Left lung (tissue), 14 donors: ENCODE measurements at places on chromosomes 2 and 18. TPM values are rescaled to one million over a fixed set of nuclear protein-coding genes. Genes with fewer than 3 reads are reported as not detected.

DNA sequence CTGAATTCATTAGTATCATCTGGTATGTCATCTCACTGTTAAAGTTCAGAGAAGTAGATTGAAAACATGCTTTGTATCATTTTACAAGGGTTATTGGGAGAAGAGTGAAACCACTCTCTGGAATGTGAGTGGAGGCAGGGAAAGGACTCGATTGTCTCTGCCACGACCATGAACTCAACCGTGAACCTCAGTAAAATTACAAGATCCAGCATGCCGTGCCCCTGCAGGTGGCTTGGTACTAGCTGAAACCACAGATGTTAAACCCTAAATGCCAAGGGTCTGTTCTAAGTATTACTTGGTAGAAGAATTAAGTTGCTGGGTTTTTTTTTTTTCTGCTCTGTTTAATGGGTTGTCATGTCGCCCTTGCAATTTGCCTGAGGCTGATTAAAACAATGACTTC, 197.2 kb downstream of the MYO3B start:
- no peak for DNase-seq
- H3K4me3 ChIP-seq = no peak overlapping the region
- H3K36me3 ChIP-seq = no peaks in the 10 kb centered on the region
- H3K27ac ChIP-seq = no peak overlapping the region
- peaks cover 30% of the 10 kb centered on the region for H3K27me3 ChIP-seq

DNA sequence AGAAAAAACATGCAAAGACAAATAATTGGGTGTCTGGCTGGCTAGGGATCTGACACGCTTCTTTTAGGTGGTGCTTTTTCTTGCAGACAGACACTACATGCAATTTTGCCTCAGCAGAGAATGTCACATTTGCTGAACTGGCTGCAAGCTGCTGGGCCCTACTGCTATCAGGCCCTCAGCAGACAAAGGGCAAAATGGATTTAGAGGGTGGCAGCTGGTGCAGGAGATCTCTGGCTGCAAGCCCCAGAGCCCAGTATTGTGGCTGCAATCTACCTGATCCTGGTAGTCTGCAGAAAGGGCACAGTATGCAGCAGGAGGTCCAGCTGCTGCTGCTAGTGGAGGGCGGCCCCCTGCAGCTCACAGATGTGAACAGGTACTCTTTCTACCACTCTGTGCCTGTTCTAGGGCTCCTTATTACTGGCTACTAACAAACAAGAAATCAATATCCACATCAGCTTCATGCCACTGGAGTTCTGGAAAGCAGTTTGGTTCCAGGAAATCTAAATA, 796.7 kb upstream of the CELF4 start:
- no peak for DNase-seq
- no peak overlapping the region for H3K27ac ChIP-seq
- H3K4me3 ChIP-seq = no peak overlapping the region
- H3K4me1 ChIP-seq = no peaks in the 10 kb centered on the region
- no peaks in the 10 kb centered on the region for H3K36me3 ChIP-seq

GRCh38 chr2:222352981-222353380, 54.2 kb upstream of the PAX3 start:
- no peak for DNase-seq
- H3K36me3 ChIP-seq = no peaks in the 10 kb centered on the region
- H3K27ac ChIP-seq = no peak overlapping the region
- no peaks in the 10 kb centered on the region for H3K27me3 ChIP-seq
- no peaks in the 10 kb centered on the region for H3K4me1 ChIP-seq

- DNase-seq = no peak
- H3K4me1 ChIP-seq = peaks cover 4% of the 10 kb centered on the region
- no peaks in the 10 kb centered on the region for H3K36me3 ChIP-seq
- no peak overlapping the region for H3K4me3 ChIP-seq
Observed at GRCh38 chr2:45945302-45945717, 293.8 kb downstream of the PRKCE start.

- no peak for DNase-seq
- no peaks in the 10 kb centered on the region for H3K27me3 ChIP-seq
- no peaks in the 10 kb centered on the region for H3K36me3 ChIP-seq
- H3K4me1 ChIP-seq = no peaks in the 10 kb centered on the region
- H3K27ac ChIP-seq = no peak overlapping the region
Observed at GRCh38 chr18:11526675-11527074, 82.7 kb upstream of the SLC35G4 start.

DNA sequence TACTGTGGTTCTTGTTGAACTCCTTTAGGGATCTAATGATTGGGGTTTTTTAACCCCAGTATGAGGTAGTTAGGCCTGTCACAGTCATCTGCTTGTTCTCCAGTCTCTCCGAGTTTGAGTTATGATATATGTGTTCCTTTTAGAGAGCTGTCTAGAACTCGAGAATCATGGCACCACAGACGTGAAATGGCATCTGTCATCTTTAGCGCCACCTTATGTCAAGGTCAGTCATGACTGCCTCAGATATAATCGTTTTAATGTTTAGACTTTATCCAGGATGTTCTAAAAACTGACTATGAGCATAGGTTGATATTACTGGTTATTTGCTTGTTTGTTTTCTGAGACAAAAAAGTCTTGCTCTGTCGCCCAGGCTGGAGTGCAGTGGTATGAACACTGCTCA, 112.2 kb downstream of the CEP192 start:
- no peaks in the 10 kb centered on the region for H3K27me3 ChIP-seq
- no peak overlapping the region for H3K27ac ChIP-seq
- H3K4me3 ChIP-seq = no peak overlapping the region
- no peaks in the 10 kb centered on the region for H3K4me1 ChIP-seq
- DNase-seq = no peak

DNA sequence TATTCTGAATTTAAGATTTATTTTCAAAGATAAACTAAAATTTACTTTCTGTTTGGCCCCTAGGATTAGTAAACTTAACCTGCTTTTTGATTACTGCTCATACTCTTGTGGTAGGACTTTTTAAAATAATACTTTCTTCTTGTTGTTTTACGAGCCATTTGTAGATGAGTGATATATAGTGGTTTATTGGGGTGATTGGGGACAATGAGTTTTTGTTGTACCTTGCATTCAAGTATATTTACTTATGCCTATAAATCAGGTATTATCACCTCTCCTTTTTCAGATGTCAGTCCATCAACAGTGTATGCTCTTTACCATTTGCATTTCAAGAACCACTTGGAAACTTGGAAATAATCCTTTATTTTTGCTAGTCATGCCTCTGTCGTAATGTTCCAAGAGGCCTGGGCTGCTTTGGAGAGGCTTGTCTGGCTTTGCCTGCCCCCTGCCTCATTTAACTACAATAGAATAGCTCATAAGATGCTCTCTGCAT, 131.3 kb downstream of the COMMD1 start:
- H3K27me3 ChIP-seq = no peaks in the 10 kb centered on the region
- no peaks in the 10 kb centered on the region for H3K4me1 ChIP-seq
- H3K27ac ChIP-seq = no peak overlapping the region
- no peak overlapping the region for H3K4me3 ChIP-seq

DNA sequence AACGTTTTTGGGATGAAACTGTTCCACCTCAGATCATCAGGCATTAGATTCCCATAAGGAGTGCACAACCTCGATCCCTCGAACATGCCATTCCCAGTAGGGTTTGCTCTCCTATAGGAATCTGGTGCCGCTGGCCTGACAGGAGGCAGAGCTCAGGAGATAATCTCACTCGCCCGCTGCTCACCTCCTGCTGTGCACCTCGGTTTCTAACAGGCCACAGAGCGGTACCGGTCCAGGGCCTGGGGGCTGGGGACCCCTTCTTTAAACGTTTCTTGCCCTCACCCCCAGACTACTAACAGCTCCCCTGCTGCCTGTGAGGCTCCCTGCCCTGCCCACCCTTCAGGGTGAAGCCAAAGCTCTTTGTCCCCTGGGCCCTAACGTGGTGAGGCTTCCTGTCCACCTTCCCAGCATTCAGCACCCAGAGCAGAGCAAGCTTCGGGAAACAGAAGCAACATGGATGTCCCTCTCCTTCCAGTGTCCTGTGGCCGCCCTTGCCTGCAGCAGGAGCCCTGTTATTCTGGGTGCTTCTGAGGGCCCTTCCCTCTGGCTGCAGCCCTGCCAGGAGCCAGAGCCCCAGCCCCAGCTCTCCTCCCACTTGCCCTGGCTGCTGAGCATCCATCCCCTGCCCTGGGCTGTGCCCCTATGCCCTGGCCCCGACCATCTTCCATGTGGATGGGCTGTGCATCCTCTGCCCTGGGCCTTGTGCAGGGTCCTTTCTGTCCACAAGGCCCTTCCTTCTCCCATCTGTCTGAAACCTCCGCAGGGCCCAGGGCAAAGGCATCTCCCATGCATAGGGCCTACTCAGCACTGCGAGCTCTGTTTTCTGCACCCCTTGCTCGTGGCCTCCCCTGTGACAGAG, 140.1 kb downstream of the MBP start:
- DNase-seq = no peak
- H3K27ac ChIP-seq = no peak overlapping the region
- H3K36me3 ChIP-seq = no peaks in the 10 kb centered on the region
- no peaks in the 10 kb centered on the region for H3K4me1 ChIP-seq
- H3K27me3 ChIP-seq = no peaks in the 10 kb centered on the region

- H3K4me1 ChIP-seq = no peaks in the 10 kb centered on the region
- H3K27ac ChIP-seq = no peak overlapping the region
- H3K4me3 ChIP-seq = no peak overlapping the region
- H3K36me3 ChIP-seq = no peaks in the 10 kb centered on the region
Observed at GRCh38 chr2:51424418-51424817, 392.5 kb upstream of the NRXN1 start.

DNA sequence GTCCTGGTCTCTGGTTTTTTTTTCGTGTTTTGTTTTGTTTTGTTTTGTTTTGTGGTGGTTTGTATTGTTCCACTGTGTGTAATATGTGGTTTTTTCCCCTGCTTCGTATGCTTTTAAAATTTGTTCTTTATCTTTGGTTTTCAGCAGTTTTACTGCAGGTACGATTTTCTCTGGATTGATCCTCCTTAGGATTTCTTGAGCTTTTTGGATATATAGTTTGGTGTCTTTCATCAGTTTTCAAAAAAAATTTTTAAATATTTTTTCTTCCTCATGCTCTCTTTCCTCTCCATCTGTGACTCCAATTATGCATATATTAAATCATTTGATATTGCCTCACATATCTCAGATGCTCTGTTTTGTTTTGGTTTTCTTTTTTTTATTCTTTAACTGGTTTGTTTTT, 78.0 kb downstream of the SPOPL start:
- H3K36me3 ChIP-seq = no peaks in the 10 kb centered on the region
- H3K4me3 ChIP-seq = no peak overlapping the region
- H3K27me3 ChIP-seq = no peaks in the 10 kb centered on the region
- DNase-seq = no peak
- no peaks in the 10 kb centered on the region for H3K4me1 ChIP-seq

DNA sequence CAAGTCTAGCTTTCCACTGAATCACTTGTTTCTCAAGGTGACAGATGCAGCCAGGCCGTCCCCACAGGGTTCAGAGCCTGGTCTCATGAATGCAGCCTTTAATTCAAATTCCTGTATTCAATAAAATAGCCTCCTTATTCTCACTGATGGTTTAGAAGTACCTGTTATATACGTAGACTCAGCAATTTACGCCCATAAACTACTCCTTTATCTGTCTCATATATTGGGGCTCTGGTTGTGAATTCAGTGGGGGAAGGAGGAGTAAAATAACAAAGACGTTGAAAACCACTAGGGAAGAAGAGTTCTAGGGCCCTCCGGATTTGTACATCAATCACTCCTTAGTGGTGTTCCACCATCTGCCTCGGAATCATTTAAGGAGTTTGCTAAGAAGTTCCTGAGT, 1.7 kb downstream of the OBSL1 start:
- H3K27me3 ChIP-seq = no peaks in the 10 kb centered on the region
- H3K27ac ChIP-seq = no peak overlapping the region
- no peak for DNase-seq
- peak overlapping the region; percentile 54 for H3K4me3 ChIP-seq

GRCh38 chr2:190062601-190063000, at the start of gene MSTN:
Gene MSTN, minus strand, starts transcription at chr2:190062729. Its CDS starts 133 bp downstream, at chr2:190062596.
- no peak within 1 kb of the TSS for H3K27ac ChIP-seq
- H3K4me1 ChIP-seq = no peaks in the 10 kb centered on the region
- no peaks in the 10 kb centered on the region for H3K36me3 ChIP-seq

DNA sequence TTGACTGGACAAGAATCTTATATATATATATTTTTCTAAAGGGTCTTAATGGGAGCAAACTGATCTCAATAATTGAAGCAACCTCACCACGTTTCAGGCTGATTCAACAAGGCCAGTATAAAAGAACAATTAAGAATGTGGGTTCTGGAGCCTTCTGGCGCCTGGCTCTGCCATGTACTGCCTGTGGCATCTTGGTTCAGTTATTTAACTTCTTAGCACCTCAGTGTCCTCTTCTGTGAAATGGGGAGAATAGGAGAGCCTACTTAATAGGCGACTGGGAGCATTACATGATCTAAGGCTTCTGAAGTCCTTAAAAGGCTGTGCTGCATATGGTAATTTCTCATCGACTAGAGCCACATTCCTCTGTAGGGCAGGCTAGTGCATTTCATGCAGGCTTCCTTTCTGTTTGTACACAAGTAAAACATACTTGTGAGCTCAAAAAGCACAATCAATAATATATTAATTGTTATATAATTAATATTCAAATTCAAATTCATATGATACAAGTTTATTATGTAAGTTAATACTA, 118.4 kb upstream of the LYPD1 start:
- no peak overlapping the region for H3K27ac ChIP-seq
- H3K36me3 ChIP-seq = no peaks in the 10 kb centered on the region
- H3K4me1 ChIP-seq = no peaks in the 10 kb centered on the region
- DNase-seq = no peak
- no peaks in the 10 kb centered on the region for H3K27me3 ChIP-seq

GRCh38 chr18:63192126-63192884, 127.3 kb downstream of the BCL2 start:
- no peak overlapping the region for H3K4me3 ChIP-seq
- H3K27ac ChIP-seq = no peak overlapping the region
- H3K27me3 ChIP-seq = no peaks in the 10 kb centered on the region
- H3K36me3 ChIP-seq = no peaks in the 10 kb centered on the region

DNA sequence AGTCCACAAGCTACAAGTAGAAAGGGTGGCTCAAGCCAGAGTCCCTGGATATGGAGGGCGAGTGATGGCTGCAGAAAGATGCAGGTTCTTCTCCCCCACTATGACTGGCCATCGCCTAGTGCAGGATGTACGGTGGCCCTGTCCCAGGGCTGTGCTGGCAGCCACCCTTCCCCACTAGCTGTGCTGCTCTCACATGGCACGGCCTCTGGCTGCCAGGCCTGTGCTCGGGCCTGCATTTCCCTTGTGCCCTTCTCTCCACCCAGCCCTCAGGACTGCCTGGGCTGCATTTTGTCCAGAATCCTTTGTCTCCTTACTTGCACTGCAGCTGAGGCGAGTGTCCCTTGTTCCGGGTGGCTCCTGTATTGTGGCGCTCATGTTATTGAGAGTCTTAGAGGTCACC, 1.6 kb upstream of the RAMP1 start:
- H3K27ac ChIP-seq = no peak overlapping the region
- peaks cover 4% of the 10 kb centered on the region for H3K4me1 ChIP-seq
- peaks cover 4% of the 10 kb centered on the region for H3K27me3 ChIP-seq
- DNase-seq = no peak

DNA sequence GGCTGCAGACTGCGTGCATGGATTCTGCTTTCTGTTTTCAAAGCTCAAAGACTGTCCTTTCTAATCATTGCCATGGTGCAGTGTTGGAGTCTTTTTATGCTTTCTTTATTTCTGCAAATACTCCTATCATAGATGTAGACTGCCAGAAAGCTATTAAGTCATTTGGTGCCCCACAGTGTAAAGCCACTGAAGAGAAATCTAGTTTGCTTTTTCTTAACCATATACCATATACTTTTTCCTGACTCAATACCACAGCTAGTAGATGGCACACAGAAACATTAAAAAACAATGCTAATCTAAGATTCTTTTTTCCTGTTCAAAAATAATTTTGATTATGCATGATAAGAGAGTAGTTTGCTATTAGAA, 109.9 kb upstream of the RAB27B start:
- H3K27ac ChIP-seq = no peak overlapping the region
- no peaks in the 10 kb centered on the region for H3K4me1 ChIP-seq
- H3K27me3 ChIP-seq = no peaks in the 10 kb centered on the region
- no peak overlapping the region for H3K4me3 ChIP-seq

Gene DOK6
- total RNA-seq = 5.3 TPM

Gene NDUFAF7
- 12.3 TPM for total RNA-seq

Gene C2orf15
- 4.0 TPM for total RNA-seq

Gene GNAL
- total RNA-seq = 5.7 TPM
